ENCODE measurements at places on chromosomes 11 and 22.

- DNase-seq = no peak
Observed at GRCh38 chr11:72231396-72232259, 7.1 kb downstream of the INPPL1 start.

DNA sequence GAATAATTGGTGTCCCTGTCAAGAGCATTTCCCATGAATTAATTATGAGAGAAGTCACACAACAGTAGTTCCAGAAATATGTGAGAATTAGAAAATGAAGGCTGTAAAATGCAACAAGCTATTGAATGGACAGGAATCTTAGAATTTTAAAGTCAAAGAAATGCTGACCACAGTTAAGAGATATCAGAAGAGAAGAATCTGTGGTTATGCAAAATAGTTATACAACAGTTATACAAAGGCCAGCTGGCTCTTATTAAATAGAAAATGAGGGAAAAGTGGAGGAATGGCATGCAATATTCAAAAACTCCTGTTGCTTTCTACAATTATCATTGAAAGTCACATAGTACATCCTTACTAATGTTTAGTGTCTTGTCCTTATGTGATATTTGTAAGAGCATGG, 27.4 kb downstream of the CASP12 start:
- DNase-seq = no peak

- DNase-seq = no peak
Observed at GRCh38 chr11:108003623-108004022, 5.1 kb upstream of the CUL5 start.

GRCh38 chr11:115887316-115887715, 383.1 kb upstream of the CADM1 start:
- no peak for DNase-seq

- peak; percentile 24 for DNase-seq
Observed at GRCh38 chr11:102957953-102958352, 2.4 kb upstream of the MMP13 start.

- DNase-seq = no peak
Observed at GRCh38 chr11:2561696-2562581, 117.1 kb downstream of the KCNQ1 start.

DNA sequence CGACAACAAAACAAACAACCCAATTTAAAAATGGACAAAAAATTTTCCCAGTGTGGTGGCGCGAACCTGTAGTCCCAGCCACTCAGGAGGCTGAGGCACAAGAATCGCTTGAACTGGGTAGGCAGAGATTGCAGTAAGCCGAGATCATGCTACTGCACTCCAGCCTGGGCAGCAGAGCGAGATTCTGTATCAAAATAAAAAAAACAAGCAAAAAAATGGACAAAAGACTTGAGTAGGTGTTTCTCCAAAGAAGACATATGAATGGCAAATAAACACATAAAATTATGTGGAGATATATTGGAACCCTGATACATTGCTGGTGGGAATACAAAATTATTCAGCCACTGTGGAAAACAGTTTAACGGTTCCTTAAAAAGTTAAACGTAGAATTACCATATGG, 27.4 kb upstream of the MAPK1 start:
- DNase-seq = no peak

DNA sequence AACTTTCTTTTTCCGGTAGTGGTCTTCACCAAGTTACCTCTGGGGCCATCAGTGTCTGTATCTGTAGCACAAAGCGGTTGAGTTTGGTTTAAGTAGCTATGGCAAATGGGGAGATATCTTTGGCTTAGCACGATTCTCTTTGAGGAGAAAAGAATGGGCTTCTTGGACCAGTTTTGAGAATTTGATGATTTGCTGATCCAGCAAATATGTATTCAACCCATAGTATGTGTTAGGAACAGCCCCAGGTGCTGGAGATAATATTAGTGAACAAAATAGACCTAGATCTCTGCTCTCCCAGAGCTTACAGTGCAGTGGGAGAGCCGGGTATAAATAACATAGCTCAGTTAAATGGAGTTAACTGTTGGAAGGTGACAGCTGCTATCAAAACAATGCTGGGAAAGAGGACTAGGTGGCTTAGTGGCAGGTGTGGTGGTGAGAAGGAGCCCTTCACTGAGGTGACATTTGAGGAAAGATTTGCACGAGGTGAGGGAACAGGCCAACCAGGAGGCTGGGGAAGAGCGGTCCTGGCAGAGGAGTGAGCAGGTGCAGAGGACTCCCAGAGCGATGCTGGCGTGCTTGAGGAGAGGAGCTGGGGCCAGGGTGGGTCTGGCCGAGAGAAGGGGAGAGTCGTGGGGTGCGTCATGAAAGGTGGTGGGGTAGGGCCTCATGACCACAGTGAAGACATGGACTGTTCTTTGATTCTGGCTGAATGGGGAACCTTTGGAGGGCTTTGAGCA, 5.0 kb downstream of the TBC1D22A start:
- DNase-seq = no peak

DNA sequence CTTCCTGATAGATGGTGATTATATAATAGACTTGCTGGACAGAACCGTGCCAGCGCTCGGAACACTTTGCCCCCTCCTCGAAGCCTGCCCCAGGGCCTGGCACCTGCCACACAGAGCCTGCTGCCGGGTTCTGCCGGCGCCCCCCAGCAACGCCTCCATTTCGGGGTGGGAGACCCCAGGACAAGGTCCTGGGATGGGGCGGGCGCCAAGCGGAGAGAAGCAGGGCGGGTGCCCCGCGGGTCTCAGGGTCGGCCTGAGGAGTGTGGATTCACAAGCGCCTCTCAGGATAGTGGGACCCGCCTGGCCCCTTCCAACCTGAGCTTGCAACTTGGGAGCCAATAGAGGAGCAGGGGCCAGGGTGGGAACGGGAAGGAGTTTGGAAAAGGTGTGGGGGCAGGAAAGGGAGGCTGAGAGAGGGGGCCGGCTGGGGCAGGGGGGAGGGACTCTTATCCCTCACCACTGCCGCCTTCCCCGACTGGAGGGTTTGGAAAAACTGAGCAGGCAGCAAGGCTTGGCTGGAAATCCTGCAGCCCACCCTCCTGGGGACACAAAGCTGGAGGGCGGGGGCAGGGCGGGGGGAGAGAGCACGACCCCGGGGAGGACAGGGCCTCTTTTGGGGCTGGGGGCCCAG, 3.3 kb upstream of the BCL9L start:
- peak; percentile 53 for DNase-seq

- DNase-seq = no peak
Observed at GRCh38 chr11:43554148-43554473, 126.4 kb upstream of the HSD17B12 start.

DNA sequence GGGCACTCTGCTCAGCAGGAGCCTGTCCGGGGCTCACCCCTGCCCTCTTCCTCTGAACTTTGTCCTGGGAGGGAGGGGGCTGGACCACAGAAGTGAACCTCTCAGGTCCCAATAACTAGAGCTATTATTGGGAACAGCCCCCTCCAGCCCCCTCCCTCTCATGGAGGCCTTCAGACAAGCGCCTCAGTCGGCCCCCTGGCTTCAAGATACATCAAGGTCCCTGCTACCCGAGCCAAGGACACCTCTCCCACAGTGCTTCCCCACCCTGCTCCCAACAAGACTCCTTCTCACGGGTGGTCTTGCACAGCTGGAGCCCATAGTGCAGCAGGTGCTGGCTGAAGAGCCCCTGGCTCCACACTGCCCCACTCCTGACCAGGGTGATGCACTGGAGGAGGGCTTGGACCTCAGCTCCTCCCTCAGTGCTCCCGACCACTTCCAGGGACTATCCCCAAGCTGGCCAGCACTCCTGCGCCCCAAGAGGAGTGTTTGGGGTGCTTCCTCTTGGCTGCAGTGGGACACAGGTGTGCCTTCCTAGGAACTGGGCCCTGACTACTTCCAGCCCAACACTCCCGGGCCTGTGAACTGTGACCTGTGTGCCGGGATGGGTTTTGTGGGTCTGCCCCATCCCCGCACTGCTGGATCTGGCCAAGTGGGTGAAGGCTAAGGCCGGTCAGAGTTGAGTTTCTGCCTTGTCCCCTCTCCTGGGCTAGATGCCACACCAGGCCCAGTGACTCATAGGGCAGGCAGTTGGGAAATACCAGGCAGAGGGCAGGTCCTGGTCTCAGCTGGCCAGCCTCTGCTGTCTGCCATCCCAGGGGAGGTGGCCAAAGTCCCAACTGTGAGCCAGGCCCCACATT, 2.2 kb downstream of the PNPLA2 start:
- DNase-seq = peak; percentile 65

- DNase-seq = no peak
Observed at GRCh38 chr11:87743007-87743406, 432.2 kb downstream of the RAB38 start.

- no peak for DNase-seq
Observed at GRCh38 chr22:22863001-22863400, 24.6 kb upstream of the IGLL5 start.

- DNase-seq = no peak
Observed at GRCh38 chr11:126720539-126721235, 279.9 kb downstream of the KIRREL3 start.

GRCh38 chr11:134050541-134051383, 18.1 kb upstream of the JAM3 start:
- DNase-seq = peak; percentile 74

GRCh38 chr22:36197514-36198146, 4.0 kb downstream of the APOL4 start:
- no peak for DNase-seq

- DNase-seq = no peak
Observed at GRCh38 chr11:87144252-87144651, 106.5 kb downstream of the TMEM135 start.

GRCh38 chr11:38456371-38456770, 1858.3 kb upstream of the RAG2 start:
- no peak for DNase-seq

- no peak for DNase-seq
Observed at GRCh38 chr11:45031912-45032519, 81.3 kb upstream of the TP53I11 start.

DNA sequence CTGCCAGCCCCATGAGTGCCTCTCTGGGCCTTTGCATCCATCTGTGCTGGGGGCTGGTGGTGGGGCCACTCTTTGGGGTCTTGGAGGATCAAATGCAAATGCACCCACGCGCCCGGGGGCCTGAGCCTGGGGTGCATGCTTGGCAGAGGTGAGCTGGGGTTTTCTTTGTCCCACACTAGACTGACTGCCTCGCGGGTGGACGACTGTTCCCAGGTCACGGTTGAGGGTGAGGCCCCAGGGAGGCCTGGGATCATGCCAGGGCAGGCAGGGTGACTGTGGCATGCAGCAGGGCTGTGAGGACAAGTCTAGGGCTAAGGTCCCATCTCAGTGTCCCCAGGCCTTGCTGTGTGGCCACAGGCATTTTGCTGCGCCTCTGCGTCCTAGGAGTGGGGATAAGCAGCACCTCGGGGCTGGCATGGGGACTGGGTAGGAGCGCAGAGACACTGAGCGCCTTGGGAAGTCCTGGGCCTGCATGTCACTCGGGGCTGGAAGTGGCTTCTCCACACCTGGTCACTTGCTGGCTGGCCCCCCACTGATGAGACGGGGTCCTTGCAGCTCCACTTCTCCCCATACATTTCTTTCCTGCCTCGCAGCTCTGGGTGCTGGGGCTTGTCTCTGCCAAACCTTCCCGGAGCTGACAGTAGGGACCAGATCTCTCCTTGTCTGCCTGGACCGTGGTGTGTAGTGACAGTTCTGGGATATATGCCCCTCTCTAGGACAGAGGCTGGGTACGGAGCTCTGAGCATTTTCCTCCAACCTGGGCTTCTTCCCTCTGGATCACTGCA, 133.1 kb downstream of the CTTN start:
- no peak for DNase-seq

DNA sequence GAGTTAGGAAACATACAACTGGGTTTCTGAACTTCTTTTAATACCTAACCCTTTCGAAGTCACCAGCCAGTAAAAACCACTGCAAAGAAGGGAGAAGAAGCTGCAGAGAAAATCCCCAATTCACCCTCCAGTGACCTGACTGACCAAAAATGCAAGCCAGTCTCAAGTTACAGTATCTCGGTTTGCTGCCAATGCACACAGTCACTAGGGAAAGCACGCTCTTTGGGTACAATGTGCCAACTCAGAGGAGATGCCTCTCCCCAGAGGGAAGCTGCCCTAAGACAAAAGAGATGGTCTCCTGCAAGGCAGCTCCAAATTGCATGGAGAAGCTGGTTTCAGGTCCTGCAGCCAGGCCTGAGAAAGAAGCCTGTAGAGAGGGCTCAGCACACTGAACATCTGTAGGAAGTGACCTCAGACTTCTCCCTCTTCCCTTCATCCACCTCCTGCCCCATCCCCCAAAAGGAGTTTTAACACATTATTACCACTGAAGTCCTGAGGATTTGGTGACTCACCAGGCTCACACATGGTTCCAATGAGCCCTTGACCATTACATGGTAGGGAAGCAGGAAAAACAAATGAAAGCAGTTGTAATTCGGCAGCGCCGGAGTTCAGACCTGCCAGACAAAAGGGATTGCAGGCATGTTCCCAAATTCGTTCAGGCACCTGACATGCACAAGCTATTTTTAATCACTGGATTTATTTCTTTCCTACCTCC, 90.1 kb downstream of the ETS1 start:
- DNase-seq = peak; percentile 94

DNA sequence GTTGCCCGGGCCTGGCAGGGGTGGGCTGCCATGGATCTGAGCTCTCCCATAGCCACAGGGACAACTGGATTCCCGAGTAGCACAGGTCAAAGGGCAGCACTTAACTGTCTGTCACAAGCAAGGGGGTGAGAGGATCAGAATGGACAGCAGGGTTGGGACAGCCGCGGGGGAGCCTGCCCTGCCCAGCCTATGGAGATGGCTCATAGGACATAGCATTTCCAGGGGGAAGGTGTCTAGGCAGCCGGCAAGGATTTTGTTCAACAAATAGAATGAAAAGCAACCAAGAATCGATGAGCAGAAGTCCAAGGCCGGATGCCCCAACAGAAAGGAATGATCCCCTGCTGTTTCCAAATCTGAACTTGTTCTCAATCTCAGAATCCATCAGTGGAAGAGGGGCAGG, 92.9 kb downstream of the RPS6KA4 start:
- DNase-seq = no peak

- DNase-seq = no peak
Observed at GRCh38 chr11:94673951-94674491, 94.1 kb upstream of the AMOTL1 start.

DNA sequence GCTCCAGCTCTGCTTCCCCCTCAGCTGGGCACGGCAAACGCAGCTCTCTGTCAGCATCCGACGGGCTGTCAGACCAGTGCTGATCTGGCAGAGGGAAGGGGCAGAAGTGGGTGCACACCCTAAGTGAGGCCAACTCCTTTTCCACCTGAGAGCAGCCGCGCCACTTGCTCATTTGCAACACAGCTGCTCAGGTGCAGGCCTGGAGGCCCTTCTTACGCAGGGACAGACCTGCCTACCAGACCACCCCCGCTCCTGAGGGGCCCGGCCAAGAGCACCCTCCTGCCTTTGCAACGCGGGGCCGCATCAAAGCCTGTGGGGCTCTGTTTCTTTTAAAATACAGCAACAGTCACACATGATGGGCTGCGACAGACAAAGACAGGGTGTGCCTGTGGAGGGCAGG, 47.8 kb upstream of the BID start:
- DNase-seq = no peak

- DNase-seq = no peak
Observed at GRCh38 chr22:48331691-48332220, 1495.9 kb downstream of the BRD1 start.

- no peak for DNase-seq
Observed at GRCh38 chr11:34160791-34161190, 55.4 kb downstream of the NAT10 start.

- DNase-seq = peak; percentile 39
Observed at GRCh38 chr22:27386186-27386585, 415.4 kb downstream of the MN1 start.

GRCh38 chr11:103736315-103737036, 300.0 kb upstream of the DDI1 start:
- no peak for DNase-seq

GRCh38 chr11:129354691-129355090, 21.0 kb upstream of the BARX2 start:
- DNase-seq = no peak

- DNase-seq = no peak
Observed at GRCh38 chr11:80727315-80727714, 1286.5 kb upstream of the TENM4 start.

GRCh38 chr11:107157146-107157808, 139.0 kb upstream of the GUCY1A2 start:
- DNase-seq = peak; percentile 1
